ENCODE measurements at places on chromosomes 5 and 9.

- no peak for DNase-seq
Measured at GRCh38 chr9:136856541-136857141, 4.5 kb downstream of the MAMDC4 start.

DNA sequence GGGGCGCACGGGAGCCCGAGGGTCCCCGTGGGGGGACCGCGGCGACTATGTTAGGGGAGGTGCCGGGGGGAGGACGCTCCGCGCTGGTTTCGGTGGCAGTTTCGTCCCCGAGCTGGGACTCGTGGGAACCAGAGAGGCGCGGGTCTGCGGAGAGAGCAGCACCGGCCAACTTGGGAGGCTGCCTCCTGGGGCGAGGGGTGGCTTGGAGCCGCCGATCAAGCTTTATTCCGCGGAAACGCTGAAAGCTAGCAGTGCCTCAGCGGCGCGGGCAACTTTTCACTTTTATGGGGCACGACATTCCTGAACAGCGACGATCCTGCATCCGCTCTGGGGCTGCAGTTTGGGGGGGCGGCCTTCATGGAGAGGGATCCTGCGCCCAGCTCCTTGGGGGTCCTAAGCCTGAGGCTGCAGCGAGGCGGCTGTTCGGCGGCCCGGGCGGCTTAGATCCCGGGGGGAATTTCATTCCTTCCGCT lies 369 bp downstream of the OCLN start:
- peak; percentile 60 for DNase-seq

DNA sequence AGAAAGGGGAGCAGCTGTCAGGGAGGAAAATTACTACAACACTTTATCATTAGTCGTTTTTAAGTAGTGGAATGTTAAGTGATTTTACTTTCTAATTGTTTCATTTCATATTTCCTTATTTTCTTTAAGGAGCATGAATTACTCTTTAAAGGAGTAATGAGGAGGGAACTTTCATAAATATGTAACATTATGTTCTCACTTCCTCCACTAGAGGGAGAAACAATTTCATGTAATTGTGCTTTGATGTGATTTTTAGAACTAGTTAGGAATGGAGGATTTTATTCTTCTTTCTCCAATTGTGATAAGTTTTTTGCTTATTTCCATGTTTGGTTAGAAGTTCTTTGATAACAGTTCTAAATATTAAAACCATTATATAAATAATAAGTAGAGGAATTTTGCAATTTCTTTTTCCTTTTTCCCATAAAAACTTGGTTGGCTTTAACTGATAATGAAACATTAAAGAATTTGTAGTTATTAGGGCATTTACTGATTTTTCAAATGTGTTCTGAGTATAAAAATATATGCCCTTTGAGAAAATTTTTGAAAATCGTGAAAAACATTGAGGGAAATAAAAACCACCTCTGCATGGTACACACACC lies 25.6 kb downstream of the CEP78 start:
- DNase-seq: no peak

- DNase-seq: no peak
Measured at GRCh38 chr9:81119591-81119990, 569.8 kb downstream of the TLE1 start.

DNA sequence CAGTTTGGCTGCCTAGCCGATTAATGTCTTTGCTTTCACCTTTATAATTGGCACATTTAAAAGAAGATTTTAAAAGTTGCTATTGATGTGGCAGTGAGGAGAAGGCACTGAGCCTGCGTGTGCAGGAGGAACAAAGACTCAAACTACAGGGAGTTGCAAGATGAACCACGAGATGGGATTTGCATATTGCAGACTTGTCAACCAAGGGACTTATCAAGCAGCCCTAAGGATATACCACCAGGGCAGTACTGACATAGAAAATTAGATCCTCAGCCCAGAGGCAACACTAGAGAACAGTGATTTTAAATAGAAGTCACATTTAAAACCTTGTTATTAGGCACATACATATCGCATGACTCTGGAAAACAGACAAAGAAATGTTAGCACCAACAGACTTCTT lies 342.6 kb downstream of the GLIS3 start:
- no peak for DNase-seq

GRCh38 chr9:99736291-99736690 lies 85.4 kb upstream of the NR4A3 start:
- DNase-seq: no peak

DNA sequence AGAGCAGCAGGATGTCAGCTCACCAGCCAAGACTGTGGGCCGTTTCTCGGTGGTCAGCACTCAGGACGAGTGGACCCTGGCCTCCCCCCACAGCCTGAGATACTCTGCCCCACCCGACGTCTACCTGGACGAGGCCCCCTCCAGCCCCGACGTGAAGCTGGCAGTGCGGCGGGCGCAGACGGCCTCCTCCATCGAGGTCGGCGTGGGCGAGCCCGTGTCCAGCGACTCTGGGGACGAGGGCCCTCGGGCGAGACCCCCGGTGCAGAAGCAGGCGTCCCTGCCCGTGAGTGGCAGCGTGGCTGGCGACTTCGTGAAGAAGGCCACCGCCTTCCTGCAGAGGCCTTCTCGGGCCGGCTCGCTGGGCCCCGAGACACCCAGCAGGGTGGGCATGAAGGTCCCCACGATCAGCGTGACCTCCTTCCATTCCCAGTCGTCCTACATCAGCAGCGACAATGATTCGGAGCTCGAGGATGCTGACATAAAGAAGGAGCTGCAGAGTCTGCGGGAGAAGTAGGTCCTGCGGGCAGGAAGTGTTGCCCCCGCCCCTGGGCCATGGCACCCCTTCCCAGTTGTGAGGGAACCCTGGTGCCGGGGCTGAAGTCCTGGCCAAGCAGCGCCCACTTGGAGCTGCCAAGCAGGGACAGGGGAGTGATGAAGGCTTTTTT lies 108.9 kb downstream of the WNK2 start:
- DNase-seq: no peak

GRCh38 chr9:8315211-8315610 lies 515.6 kb upstream of the DMAC1 start:
- DNase-seq: no peak

DNA sequence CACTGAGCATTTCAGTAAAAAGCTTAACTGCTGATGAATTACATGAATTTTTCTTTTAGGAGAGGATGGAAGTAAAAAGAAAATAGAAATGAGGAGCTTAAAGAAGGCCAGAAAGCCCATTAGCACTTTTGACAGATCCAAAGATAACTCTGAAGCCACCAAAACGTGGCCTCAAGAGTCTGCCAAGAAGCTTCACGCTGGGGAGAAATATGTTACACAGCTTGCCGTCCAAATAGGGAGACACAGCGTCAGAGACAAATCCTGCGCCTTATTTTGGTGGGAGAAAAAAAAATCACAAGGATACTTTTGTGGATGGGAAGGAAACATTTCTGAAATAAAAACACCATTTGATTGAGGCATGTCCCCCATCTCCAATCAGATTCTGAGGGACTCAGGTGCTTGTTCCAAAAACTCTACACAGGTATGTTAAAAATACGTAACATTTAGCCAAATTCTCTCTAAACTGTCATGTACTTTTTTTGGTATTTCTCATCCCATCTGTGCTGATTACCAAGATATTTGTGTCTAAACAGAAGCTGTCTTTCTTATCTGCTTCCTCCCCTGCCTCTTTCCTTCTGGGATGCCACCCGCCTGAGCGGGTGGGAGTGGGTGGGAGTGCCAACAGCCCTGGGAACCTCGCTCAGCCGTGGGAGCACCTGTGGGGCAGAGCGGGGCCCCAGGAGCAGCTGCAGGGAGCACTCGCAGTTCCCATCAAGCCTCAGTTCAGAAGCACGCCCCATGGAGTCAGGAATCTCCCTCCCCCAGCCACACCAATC lies 275.5 kb downstream of the DENND1A start:
- no peak for DNase-seq

DNA sequence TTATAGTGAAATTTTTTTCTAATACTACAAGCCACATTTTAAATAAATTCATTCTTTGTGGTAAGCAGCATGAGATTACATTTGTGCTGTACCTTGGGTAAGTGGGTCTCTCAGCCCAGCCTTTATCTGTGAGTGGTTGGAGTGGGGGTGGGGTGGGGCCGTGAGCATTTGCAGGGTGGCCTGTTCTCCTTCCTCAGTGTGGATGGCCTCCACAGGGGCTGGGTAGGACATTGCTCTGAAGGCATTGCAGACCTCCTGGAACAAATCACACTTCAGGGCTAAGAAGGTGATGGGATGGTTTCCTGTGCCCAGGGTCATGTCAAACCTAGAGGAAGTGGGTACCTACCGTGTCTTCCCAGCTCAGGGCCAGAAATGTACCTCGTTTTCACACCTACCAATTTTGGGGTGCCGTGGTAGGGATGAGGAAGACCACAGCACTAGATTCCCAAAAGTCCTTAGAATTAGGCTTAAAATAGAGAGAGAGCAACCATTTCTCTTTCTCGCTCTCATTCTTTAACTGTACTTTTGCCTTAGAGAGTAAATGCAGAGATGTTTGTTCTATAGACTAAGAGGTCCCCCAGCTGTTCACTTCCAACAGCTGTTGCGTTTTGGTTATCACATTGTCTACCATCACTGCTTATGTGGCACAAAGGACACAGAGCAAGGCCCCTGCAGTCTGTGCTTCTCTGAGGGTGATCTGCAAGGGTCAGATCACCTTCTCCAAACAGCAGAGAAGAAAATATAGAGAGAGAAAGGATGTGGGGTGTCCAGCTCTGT lies 83.4 kb upstream of the CTSL start:
- DNase-seq: no peak

Data from hematopoietic multipotent progenitor cell (in vitro differentiated cells).